ENCODE measurements at places on chromosomes 5 and 9.

DNA sequence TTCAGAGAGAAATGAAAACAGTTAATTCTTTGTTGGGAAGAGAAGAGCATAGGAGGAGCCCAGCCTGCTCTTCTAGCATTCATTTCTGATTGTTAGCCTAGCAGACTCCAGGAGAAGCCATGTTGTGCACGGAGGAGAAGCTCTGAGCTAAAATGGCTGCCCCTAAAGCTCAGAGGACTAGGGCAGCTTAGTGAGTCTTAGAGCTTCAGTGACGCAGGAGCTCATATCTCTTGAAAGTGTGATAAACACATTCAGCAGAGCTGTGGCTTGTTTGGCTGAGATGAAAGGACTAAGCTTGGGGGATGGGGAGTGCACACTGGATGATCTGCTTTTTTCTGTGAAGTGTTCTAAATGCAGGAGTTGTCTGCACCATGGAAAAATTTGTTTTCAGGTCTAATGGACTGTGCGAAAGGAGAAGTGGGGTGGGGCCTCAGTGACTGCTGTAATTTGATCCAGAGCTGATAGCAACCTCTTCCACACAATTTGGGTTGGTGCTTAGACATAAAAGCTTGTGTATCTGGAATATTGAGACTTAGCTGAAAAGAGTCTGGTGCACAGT is 58.5 kb downstream of the ZNF462 start:
- H3K4me3 ChIP-seq = no peak overlapping the region
- peaks cover 26% of the 10 kb centered on the region for H3K36me3 ChIP-seq
- peak; percentile 92 for DNase-seq
- no peaks in the 10 kb centered on the region for H3K27me3 ChIP-seq
- peaks cover 50% of the 10 kb centered on the region for H3K4me1 ChIP-seq
- H3K27ac ChIP-seq = peak overlapping the region; percentile 99

DNA sequence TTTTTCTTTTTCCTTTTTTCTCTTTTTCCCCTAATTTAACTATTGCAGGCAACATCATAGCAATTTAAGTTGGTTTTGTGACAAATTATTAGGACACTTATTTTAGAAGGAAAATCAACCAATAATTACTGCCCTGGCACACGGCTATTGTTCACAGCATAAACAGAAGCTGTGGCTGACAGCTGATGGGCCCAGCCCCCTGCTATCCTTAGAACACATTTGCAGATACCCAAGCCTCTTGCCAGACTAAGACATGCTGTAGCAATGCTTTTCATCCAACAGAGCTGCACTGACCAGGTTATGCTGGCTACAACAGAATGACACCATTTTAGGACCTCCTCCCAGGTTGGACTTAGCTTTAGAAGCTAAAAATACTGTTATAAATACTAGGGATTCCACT is 852.7 kb upstream of the DMAC1 start:
- no peak overlapping the region for H3K27ac ChIP-seq
- H3K27me3 ChIP-seq = no peaks in the 10 kb centered on the region
- H3K36me3 ChIP-seq = no peaks in the 10 kb centered on the region
- no peak for DNase-seq
- H3K4me1 ChIP-seq = peaks cover 22% of the 10 kb centered on the region
- no peak overlapping the region for H3K4me3 ChIP-seq

DNA sequence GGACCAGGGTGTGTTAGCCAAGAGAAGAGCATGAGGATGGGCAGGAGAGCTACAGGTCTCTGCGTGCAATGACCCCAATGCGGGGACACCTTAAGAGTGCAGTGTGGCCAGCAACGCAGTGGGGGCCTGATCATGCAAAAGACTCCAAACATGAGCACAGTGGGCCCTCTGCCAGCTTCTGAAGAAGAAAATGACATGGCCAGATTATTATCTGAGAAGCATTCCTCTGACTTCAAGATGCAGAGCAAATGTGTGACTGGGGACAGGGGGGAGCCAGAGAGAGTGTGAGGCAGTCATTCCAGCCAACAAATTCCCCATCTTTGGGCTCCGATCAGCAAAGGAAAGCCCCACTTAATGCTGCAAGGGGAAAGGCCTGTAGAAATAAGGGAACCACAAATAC is 229.4 kb downstream of the CDK5RAP2 start:
- no peak overlapping the region for H3K4me3 ChIP-seq
- H3K27ac ChIP-seq = no peak overlapping the region
- no peaks in the 10 kb centered on the region for H3K27me3 ChIP-seq
- no peaks in the 10 kb centered on the region for H3K4me1 ChIP-seq
- H3K36me3 ChIP-seq = no peaks in the 10 kb centered on the region

DNA sequence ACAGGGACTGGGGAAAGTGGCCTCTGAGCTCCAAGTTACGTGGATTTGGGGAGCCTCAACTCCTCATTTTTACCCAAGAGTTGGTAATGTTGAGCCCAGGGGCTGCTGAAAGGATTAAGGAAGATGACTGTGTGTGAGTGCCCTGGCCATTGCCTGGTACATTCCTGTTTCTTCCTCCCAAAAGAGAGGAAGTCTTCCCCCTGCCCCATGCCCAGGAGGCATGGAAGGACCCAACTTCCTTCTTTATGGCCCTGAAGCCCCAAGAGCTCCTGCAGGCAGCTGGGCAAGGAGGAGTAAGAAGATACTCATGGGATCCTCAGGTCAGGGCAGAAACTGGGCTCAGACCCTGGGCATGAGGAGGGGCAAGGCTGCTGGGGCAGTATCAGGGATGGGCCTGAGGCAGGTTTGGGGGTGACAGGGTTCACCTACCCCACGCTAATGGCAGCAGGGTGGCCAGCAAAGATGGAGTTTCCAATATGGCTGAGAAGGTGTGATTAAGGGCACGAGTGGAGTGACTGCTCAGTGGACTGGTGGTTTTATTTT is 118.3 kb upstream of the MVB12B start:
- no peak for DNase-seq
- H3K27ac ChIP-seq = no peak overlapping the region
- no peaks in the 10 kb centered on the region for H3K4me1 ChIP-seq
- H3K4me3 ChIP-seq = no peak overlapping the region

DNA sequence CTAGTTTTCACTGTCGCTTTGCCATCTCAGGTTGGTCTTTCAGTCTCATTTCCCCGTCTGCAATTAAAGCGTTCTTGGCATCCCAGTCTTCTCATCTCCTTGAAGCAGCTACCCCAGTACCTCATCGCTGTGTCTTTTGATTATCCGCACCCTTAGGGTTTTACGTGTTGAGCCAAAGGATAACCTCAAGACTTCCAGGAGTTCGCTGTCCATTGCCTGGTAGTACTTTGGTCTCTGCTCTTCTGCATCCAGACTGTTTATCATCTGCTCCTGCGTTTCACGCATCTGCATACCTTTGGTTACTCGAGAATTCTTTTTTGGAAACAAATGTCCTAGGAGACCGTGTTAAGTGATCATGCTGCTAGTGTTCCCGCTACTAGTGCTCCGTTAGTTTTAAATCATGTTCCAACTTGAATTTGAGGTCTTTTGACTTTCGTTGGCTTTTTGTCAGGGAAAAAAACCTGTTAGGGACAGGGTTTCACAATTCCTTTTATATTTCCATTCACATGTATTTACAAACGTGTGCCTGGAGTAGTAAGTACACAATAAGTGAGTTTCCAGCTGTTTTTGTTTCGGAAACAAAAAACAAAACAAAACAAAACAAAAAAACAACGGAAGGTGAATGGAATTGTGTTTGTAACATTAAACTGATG is 888 bp downstream of the RABGAP1 start:
- peak; percentile 57 for DNase-seq
- H3K36me3 ChIP-seq = peaks cover 14% of the 10 kb centered on the region
- peak overlapping the region; percentile 84 for H3K4me3 ChIP-seq

DNA sequence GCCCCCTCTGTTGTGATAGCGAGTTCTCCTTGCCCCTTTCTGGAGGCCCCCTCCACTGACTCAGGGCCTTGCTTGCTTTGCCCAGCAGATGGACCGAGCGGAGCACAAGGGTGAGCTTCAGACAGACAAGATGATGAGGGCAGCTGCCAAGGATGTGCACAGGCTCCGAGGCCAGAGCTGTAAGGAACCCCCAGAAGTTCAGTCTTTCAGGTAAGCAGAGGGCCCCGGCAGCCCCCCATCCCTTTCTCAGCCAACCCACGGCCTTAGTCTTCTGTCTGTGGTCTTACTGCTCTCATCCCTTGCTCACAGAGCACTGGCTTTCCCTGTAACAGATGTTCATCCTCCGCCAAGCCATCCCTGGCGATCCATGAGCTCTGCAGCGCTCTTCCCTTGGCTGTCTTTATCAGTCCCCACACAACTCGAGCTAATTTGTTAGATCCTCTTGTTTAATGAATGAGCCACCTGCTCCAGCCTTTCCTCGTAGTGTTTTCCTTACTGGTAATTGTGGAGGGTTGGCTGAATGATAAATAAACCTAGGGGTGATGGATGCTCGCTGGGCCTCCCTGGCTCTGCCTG is 18.4 kb upstream of the RARS1 start:
- no peak overlapping the region for H3K27ac ChIP-seq
- no peaks in the 10 kb centered on the region for H3K36me3 ChIP-seq
- no peak overlapping the region for H3K4me3 ChIP-seq
- no peak for DNase-seq
- no peaks in the 10 kb centered on the region for H3K27me3 ChIP-seq
- no peaks in the 10 kb centered on the region for H3K4me1 ChIP-seq

DNA sequence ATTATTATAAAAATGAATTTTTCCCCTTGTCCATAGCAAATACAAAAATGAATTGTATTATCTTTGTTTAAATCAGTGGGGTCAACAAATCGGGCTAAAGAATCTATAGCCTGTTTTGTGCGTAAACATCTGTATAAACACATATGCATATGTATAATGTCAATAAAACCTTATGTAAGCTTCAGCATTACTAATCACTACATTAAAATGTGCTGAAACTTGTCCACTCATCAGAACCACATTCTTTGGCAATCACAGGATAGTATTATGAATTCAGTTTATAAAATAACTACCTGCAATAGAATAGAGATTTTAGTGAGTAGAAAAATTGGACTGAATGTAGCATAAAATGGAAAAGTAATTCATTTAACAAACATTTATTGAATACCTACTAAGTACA is 30.6 kb downstream of the RGMB start:
- H3K4me3 ChIP-seq = no peak overlapping the region
- H3K4me1 ChIP-seq = no peaks in the 10 kb centered on the region
- DNase-seq = no peak
- no peaks in the 10 kb centered on the region for H3K27me3 ChIP-seq
- H3K27ac ChIP-seq = no peak overlapping the region
- H3K36me3 ChIP-seq = no peaks in the 10 kb centered on the region

DNA sequence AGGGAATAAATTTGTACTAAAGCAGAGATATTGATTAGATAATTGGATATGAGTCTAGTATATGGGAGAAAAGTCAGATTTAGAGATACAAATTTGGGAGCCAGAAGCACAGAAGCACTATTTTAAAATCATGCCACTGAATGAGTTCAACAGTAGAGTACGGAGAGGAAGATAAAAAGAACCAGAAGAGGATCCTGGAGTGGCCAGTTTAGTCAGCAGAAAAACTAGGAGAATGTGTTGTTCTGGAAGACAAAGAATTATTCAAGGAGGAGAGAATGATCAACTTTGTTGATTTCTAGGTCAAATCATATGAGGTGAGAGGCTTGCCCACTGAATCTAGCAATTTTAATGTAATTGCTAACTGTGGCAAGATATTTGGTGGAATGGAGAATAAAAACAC is 67.0 kb downstream of the NIPBL start:
- DNase-seq = no peak
- peak overlapping the region; percentile 19 for H3K27ac ChIP-seq
- H3K36me3 ChIP-seq = no peaks in the 10 kb centered on the region
- H3K4me1 ChIP-seq = peaks cover 31% of the 10 kb centered on the region
- no peak overlapping the region for H3K4me3 ChIP-seq
- no peaks in the 10 kb centered on the region for H3K27me3 ChIP-seq

DNA sequence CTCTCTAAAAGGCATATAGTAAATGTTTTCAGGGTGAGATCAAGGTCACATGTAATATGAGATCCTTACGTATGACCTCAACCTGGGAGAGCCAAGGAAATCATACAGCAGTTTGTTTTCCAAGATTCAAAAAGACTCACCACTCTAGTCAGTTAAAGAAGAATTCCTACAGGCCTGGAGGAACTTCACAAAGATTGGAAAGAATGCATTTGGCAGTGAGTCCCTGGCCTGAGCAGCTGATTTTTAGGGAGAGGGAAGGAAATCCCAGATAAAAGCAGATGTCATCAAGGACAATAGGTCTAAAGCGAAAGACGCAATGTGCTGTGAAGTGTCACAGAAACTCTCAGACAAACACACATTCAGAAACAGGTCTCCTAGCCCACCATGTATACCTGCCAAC is 424.0 kb upstream of the ZNF462 start:
- H3K27ac ChIP-seq = peak overlapping the region; percentile 26
- H3K4me1 ChIP-seq = peaks cover 3% of the 10 kb centered on the region
- no peaks in the 10 kb centered on the region for H3K36me3 ChIP-seq
- H3K4me3 ChIP-seq = no peak overlapping the region

- peaks cover 5% of the 10 kb centered on the region for H3K4me1 ChIP-seq
- no peak overlapping the region for H3K27ac ChIP-seq
- no peak for DNase-seq
Observed at GRCh38 chr9:32954642-32955041, 46.8 kb downstream of the APTX start.

DNA sequence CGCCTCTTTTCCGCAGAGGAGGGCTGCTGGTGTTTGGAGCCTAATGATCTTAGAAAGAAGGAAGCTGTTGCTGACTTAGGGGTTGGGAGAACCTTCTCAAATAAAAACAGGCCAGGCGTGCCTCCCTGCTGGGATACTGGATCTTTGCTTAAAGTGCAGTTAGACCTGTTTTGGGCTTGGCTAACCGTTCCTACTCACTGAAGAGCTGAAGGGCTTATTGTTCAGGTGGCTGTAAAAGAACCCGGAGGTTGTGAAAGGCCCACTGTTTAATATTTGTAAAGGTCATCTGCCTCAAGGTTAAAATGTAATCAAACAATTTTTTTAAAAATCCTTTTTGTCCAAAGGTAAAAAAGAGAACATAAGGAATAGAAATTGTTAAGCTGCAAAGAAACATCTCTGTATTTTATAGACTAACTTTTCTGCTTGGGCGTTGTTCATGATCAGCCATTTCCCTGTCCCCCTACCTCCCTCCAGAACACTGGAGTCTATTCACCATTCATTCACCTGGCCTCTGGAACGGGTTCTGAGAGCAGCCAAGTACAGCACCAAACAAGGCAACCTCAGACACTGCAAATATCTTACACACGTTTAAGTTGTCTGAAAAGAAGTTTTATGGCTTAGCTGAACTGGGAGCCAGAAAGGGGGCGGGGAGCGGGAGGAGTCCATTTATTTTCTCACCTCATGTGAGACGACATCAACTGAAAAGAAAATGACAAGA is 18.6 kb upstream of the MTMR12 start:
- H3K4me1 ChIP-seq = no peaks in the 10 kb centered on the region
- no peaks in the 10 kb centered on the region for H3K27me3 ChIP-seq
- DNase-seq = no peak
- H3K36me3 ChIP-seq = no peaks in the 10 kb centered on the region
- H3K4me3 ChIP-seq = no peak overlapping the region

GRCh38 chr9:121299467-121300282 is 31.7 kb downstream of the GSN start:
- H3K4me3 ChIP-seq = peak overlapping the region; percentile 36
- DNase-seq = peak; percentile 57
- peaks cover 3% of the 10 kb centered on the region for H3K36me3 ChIP-seq
- no peaks in the 10 kb centered on the region for H3K27me3 ChIP-seq
- peaks cover 45% of the 10 kb centered on the region for H3K4me1 ChIP-seq
